Motor neuron (in vitro differentiated cells): ENCODE measurements at places on chromosomes 3 and 15. TPM values are rescaled to one million over a fixed set of nuclear protein-coding genes. Genes with fewer than 3 reads are reported as not detected.

ZNF774 gene
- total RNA-seq = 3.3 and 3.9 TPM in 2 replicates

ITIH4 gene
- total RNA-seq = 4.2 and 7.0 TPM in 2 replicates

MESP1 gene
- total RNA-seq = 0.52 and 1.2 TPM in 2 replicates

SPTSSB gene
- 0.52 TPM in 1 of 2 replicates, not detected in the other for total RNA-seq

CFAP161 gene
- 0.37 TPM in 1 of 2 replicates, not detected in the other for total RNA-seq

ADAMTS17 gene
- total RNA-seq = 0.43 and 0.71 TPM in 2 replicates

PLA2G4D gene
- total RNA-seq = 0.19 and 0.28 TPM in 2 replicates

WDR49 gene
- 0.75 and 1.0 TPM in 2 replicates for total RNA-seq

B3GNT5 gene
- 17.8 and 20.2 TPM in 2 replicates for total RNA-seq

FGF7 gene
- 0.23 and 0.41 TPM in 2 replicates for total RNA-seq

HYAL1 gene
- 0.73 and 1.1 TPM in 2 replicates for total RNA-seq

PTH1R gene
- total RNA-seq = 7.8 and 14.3 TPM in 2 replicates

CSPG5 gene
- total RNA-seq = 0.66 and 1.0 TPM in 2 replicates

ZNF148 gene
- 32.4 and 32.6 TPM in 2 replicates for total RNA-seq

HCN4 gene
- 0.34 and 0.35 TPM in 2 replicates for total RNA-seq

RASL12 gene
- total RNA-seq = 0.24 and 0.33 TPM in 2 replicates

GALNT15 gene
- 0.94 and 1.2 TPM in 2 replicates for total RNA-seq

SLC28A2 gene
- 0.10 and 0.32 TPM in 2 replicates for total RNA-seq

TRA2B gene
- 143 and 146 TPM in 2 replicates for total RNA-seq

SH3GL3 gene
- 22.6 and 26.5 TPM in 2 replicates for total RNA-seq
